AG04450 (cell line): ENCODE measurements at places on chromosomes 2 and 18.

DNA sequence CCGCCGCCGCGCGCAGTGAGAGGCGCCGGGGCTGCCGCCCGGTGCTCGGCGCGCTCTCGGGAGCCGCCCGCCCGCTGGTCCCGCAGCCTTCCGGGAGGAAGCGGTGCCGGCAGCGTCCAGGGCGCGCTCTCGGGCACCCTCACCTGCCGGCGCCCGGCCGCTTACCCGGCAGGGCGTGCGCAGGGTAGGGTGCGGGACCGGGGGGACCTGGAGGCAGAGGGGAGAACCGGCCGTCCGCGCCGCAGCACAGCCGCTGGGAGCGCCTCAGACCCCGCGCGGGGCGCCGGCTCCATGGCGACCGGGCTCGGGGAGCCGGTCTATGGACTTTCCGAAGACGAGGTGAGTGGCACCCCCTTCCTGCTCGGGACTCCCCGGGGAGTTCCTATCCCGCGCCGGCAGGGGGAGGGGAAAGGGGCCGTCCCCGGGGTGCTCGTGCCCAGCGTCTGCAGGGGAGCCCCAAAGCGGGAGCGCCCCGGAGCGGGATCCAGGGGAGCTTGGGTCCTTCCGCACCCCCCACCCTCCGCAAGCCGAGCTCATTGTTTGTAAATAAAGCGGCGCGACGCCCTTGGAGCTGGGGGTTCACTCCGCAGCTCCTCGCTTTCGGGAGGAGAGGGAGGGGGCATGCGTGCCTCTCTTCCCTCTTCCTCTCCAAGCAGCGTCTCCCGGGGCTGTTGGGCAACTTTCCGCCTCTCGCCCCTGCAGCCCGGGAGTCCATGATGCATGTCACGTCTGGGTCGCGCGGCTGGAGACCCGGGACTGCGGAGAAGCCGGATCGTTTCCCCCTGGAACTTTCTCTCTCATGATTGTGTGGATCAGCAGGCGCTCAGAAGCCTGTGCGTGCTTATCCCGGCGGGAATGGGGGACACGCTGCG, 580 bp downstream of the NEDD4L start:
- DNase-seq, result no peak

DNA sequence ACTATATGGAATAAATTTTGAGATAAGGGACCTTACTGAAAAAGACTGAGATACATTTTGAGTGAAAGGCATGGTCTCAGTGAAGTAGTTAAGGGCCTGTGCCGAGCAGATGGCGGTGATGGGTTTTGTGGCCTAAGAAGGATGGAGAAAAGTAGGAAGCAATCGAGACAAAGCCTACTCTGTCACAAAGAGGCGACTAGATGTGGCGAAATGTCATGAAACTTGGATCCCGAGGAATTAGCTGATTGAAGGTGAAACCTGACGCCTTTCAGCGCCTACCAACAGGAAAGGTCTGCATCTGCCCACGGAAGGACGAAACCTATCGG, 558 bp upstream of the CEP192 start:
- no peak for DNase-seq

DNA sequence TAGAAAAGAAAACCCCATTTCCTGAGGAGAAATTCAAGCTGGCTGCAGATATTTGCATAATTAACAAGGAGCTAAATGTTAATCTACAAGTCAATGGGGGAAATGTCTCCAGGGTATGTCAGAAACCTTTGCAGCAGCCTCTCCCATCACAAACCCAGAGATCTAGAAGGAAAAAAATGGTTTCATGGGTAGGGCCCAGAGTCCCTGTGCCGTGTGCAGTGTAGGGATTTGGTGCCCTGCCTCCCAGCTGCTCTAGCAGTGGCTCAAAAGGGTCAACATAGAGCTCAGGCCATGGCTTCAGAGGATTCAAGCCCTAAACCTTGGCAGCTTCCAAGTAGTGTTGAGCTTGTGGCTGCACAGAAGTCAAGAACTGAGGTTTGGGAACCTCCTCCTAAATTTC, 290.2 kb upstream of the TMEFF2 start:
- no peak for DNase-seq

DNA sequence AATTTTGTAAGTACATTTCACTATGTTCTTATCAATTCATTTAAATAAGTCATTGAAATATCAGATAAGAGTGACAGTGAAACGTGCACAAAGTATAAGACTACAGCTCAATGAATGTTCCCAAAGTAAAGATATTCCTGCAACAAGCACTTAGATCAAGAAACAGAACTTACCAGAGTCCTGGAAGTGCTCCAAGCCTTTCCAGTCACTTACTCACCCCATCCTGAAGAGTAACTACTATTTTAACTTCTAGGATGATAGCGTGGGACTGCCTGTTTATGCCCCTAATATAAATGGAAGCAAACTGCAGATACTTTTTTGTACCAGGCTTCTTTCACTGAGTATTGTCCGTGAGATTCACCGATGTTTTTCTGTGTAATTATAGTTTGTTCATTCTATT, 768.9 kb downstream of the SLC4A3 start:
- peak; percentile 59 for DNase-seq

DNA sequence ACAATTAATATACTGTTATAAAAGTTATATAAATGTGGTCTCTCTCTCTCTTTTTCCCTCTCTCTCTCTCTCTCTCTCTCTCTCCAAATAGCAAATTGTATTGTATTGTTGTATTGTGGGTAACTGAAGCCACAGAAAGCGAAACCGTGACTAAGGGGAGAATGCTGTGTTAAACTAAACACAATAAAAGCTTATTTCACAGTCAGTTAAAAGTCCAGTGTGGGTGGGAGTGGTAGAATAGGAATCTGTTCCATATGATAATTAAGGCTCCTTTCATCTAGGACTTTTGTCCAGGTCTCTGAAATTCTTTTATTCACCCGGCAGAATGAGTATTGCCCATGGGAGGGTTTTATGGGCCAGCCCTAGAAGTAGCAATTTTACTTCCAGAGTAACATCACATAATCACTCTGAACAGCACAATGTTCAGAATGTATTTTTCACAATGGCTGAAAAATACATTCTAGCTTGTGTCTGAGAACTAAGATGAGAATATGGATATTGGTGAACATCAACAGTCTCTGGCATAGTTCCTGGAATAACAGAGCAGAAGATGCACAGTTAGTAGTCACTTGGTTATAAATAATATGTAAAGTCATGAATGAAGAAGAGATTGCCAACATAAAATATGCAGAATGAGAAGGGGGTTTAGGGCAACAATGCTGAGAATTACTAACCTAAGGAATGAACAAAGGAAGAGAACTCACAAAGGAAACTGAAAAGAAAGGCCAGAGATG, 399.1 kb downstream of the PLCL1 start:
- no peak for DNase-seq

DNA sequence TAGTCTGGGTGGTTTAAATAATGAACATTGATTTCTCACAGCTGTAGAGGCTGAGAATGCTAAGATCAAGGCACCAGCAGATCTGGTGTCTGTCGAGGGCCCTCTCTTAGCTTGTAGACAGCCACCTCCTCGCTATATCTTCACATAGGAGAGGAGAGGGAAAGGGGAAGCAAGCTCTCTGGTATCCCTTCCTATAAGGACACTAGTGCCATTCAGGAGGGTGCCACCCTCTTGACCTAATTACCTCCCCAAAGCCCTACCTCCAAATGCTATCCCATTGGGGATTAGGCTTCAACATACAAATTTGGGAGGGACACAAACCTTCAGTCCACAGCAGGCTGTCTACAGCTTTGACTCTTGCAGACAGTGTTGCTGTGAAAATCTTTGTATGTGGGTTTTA, 76.7 kb downstream of the BOLA3 start:
- no peak for DNase-seq

GRCh38 chr2:69936906-69937305, 22.0 kb downstream of the MXD1 start:
- no peak for DNase-seq

- no peak for DNase-seq
Observed at GRCh38 chr2:86211796-86212188, 12.5 kb downstream of the MRPL35 start.

DNA sequence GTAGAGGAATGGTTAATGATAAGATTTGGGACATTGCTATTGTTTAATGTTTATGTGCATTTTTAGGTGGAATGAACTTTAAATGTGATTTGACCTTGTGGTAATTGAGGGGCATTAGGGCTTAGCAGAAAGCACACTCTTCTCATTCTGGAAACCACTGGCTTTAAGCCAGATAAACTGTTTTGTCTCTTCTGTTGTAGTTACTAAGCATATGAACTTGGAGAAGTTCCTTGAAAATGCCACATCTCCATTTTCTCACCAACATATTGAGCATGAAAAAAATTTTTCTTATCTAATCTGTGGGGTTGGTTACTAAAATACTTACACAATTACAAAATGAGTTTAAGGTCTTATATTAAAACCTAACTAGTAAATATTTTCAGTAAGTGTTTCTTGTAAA, 70.8 kb upstream of the FSHR start:
- DNase-seq, result no peak

DNA sequence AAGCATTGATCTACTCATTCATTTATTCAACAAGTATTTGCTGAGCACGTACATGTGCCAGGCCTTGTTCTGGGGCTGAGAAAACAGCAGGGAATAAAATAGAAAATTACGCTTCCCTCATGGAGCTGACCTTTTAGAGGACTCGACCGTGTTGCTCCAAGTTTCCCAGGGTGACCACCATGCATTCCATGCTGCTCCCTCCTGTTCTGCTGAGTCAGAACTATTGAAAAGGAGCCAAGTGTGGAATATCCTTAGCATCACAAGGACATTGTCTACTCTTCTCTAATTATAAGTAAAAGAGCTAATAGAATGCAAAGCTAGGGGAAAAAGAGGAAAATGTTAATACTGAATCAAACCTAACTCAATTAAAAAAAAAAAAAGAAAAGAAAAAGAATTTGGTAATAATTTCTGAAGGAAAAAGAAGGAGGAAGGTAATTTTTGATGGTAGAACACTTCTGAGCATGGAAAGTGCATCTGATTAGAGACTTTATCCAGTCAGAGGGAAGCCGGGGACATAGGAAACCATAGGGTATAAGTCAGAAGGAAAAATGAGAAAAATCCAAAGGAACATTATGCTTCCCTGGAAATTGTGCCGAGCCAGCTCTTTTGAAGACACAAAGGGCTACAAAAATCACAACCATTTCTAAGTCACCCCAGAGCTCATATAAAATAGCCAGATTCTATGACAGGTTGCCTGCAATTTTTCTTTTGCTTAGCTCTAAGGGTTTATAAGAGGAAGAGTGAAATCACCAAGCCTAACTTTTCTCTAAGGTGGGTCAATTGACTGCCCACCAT, 339.4 kb downstream of the RND3 start:
- no peak for DNase-seq

DNA sequence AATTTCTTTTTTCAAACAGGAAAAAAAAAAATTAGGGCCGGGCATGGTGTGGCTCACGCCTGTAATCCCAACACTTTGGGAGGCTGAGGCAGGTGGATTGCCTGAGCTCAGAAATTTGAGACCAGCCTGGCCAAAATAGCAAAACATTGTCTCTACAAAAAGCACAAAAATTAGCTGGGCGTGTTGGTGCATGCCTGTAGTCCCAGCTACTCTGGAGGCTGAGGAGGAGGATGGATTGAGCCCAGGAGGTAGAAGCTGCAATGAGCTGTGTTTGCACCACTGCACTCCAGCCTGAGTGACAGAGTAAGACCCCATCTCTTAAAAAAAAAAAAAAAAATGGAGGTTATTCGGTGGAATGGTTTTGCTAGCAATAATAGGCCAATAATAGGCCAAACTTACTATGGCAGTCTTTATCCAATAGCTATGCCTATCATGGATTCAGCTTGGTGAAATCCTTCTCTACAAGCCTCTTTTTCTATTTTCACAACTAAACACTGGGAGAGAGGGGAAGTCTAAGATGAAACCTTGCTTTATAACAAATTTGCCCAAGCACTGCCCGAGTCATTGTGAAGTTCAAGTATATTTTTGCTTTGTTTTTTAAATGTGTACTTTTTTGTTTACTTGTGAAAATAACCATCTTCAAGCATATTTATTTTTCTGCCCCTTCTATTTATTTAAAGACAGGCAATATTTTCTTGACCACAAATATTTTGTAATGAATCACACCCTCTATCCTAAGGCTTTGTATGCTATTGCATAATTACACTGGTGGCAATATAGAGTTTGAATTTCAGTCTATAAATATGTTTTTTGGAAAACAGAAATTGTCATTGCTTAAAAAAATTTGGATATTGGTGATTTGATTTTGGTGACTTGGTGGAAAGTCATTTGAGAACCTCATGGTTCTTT, 20.0 kb upstream of the KYNU start:
- DNase-seq, result no peak

DNA sequence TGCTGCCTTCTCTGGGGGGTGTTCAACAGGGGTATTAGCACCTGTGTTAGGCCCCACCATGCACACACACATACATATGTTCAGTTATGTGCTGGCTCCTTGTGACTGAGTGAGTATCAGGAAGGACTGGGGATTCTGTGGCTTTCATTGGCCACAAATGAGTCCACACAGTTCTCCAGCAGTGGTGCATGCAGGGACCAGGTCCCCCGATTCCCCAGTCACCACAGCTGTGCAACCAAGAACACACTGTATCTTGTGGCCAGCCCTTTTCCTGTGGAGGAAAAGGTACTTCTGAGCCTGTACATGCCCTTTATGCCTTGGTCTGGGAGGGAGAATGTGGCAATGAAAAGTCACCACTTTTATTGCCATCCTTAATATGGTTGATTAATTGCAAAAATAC, 74.9 kb upstream of the KLF7 start:
- no peak for DNase-seq
